ENCODE measurements at places on chromosomes 7 and 10.

GRCh38 chr7:92609921-92610518 is 19.8 kb upstream of the FAM133B start:
- peak; percentile 7 for DNase-seq

- DNase-seq = no peak
Observed at GRCh38 chr7:159025161-159025779, 119.4 kb downstream of the VIPR2 start.

DNA sequence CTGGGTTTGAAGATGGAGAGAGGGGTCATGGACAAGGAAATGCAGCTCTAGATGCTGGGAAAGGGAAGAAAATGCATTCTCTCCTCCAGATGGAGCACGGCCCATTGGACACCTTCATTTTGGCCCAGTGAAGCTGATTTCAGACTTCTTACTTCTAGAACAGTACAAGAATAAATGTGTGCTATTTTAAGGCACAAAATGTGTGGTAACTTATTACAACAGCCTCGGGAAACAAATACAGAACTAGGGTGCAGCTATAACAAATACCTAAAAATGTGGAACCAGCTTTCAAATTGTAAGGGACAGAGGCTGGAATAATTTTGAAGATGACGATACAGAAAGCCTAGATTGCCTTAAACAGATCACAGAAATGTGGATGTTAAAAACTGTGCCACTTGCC is 54.1 kb downstream of the CYTH3 start:
- DNase-seq = no peak

DNA sequence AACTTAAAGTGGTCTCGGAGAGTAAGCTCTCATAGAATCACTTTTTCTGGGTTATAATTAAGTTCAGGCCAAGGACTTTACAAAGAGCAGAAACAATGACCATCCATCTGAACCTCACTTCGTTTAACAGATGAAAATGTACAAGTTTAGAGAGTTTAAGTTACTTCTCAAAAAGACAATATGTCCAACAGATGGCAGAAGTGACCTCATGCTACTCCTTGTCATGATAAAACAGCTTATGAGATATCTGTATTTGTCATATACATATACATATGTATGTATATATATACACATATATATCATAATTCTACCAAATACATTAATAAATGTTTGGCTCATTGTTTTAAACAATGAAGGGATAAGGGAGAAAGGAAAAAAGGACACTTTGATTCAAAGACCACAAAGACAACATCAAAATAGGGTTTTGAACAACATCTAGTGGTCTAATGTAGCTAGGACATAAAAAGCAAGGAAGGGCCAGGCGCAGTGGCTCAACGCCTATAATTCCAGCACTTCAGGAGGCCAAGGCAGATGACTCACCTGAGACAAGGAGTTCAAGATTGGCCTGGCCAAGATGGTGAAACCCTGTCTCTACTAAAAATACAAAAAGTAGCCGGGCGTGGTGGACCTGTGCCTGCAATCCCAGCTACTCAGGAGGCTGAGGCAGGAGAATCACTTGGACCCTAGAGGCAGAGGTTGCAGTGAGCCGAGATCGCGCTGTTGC is 17.8 kb downstream of the NAPEPLD start:
- DNase-seq = no peak

- DNase-seq = no peak
Observed at GRCh38 chr7:2231992-2232765, 566 bp downstream of the MAD1L1 start.

DNA sequence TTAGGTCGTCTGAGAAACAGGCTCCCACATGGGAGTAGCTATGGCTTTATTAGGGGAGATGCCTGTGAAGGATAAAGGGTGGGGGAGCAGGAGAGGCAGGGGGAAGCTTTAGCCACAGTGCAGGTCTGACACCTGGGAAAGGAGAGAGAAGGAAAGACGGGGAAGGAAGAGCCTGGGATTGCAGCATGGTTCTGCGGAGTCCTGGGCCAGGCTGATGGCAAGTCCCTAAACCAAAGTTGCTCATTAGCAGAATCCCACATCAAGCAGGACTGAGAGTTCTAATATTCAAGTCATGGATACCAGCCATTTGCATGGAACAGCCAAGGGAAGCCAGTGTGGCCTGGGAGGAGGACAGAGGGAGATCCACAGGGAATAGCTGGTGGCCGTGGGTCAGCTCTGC is 414.8 kb downstream of the RPS24 start:
- DNase-seq = no peak

GRCh38 chr7:70492625-70493024 is 639.3 kb upstream of the GALNT17 start:
- DNase-seq = no peak

GRCh38 chr10:126580873-126581647 is 89.4 kb downstream of the C10orf90 start:
- no peak for DNase-seq

DNA sequence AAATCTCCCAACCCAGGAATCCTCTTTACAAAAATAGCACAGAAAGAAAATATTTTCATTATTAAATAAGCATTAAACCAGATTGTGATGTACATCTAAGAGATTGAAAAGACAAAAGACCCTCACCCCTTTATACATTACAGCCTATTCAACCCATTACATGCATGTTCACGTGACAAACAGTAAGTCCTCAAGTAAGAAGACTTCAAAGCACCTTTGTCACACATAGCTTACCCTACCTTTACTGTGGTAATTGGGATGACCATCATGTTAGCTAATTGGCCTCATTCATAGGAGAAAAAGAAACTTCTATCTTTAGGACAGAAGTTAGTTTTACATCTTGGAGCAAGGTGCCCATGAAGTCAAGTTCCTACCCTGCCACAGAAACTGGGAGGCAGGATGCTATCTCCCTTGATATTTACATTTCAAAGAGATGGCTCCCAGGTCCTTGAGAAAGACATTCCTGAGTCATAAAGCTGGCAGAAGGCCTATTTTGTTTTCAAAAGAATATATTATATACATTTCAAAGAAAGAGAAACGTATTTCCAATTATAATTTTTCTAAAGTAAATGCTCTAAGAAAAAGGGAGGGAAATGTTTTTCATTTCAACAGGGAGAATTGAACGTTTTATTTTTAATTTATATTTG is 48.1 kb downstream of the GNAI1 start:
- no peak for DNase-seq

- no peak for DNase-seq
Observed at GRCh38 chr7:46996972-46997371, 584.9 kb downstream of the TNS3 start.

DNA sequence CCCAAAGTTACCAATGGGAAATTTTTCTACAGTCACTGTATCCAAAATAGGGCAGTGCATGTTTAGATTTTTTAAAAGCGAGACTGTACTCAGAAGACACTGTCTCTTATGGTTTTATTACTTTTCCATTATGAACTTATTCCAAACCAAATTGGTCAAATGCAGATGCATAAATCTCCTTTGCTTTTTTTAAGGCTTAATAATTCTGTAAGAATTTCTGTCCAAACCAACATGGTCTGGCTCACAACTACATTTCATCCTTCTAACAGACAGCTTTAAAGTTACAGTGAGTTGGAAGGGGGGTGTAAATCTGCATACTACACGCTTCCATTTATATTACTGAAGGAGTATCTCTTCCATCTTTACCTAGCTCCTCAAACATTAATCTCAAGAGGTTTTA is 199.2 kb downstream of the SLC25A13 start:
- no peak for DNase-seq

DNA sequence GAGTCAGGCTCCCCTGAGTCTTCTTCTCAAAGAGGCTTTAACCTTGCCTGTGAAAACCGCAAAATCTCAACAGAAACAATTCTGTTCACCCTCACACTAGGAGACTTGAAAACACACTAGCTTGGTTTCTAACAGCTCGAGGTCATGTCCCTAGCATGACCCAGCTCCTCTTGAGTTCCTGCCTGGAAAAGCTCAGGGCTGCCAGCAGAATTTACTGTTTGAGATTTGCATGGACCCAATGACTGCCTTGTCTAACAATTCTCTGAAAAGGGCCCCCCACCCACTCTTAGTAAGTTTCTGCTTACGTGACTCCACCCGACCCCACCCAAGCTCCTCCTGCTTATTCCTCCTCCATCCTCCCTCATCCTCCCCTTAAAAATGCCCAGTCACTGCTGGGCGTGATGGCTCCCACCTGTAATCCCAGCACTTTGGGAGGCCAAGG is 85.1 kb upstream of the KMT2C start:
- DNase-seq = no peak

- DNase-seq = no peak
Observed at GRCh38 chr7:115221456-115221855, 299.6 kb downstream of the MDFIC start.

DNA sequence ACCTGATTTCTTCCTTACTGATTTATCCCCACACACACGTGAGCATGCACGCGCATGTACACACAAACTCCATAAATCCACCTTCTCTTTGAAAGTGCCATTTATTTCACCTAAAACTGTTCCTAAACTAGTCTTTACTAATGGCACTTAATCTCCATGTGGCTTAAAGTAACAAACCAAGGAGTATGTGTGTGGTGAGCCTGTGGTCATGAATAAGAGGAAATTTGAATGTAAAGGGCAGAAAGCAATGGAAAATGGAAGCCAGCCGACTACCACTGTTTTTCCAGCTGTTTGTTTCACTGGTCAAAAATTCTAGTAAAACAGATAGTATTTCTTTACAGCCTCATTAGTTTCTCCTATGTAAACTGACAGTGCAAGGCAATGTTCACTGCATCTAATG is 23.8 kb downstream of the SEMA3C start:
- DNase-seq = no peak

- no peak for DNase-seq
Observed at GRCh38 chr7:155722118-155722517, 77.7 kb downstream of the RBM33 start.

DNA sequence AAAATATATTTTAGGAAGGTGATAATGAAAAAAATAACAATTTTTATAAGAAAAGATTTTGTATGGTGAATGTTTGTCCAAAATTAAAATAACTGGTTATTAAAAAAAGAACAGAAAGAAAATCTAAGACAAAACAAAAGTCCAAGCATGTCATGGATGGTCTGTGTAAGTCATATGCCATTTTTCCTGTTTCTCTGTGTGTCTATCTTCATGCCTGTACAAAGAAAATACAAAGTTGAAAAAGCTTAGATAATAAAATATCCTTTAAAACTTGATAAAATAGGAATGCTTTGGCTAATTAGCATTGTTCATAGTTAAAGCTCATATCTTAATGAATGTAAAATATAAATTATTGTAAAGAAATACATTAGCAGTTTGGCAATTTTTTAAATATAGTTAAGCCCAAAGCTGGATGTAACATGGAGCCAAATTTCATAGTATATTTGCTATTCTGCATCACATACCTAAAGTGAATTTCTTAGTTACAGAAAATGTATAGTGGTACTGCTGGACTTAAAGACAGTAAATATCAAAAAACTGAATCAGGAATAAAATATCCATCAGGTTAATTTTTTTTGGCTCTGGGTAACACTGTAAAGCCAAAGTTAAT is 661.1 kb downstream of the PCDH15 start:
- DNase-seq = no peak
